ENCODE measurements at places on chromosomes 13 and 19.

DNA sequence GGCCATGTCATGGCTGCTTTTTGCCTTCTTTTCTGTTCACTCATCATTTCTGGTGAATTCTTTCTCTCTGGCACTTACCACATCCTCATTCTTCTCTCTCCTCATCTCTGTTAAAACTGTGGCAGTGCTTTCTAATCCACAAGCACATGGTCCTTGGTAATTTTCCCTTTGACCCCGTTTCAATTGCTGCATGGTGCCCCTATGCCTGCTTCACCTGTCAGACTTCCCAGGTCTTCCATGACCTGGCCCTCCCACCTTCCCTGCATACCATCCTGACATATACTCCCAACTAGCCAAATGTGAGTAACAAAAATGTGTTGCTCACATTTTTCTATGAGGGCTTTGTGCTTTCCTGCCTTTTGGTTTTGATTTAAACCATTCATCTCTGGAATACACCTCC is 286.5 kb downstream of the MTUS2 start:
- DNase-seq: no peak

DNA sequence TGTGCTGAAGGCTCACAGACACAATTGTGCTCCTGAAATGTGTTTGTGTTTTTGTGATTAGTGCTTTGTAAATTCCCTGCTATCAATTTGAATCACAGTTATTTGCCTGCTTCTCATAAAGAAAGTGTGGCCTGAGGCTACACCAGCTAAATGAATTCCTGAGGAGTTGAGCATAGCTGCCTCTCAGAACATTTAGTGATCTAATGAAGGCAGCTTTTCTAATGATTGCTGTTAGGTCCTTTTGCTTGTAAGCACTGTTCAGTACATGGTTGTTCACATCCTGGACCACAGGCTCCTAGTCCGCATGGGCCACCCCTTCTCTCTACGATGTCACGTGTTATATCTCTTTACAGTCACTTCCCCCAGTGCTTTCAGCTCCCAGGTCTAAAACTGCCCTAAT is 238.2 kb downstream of the B3GLCT start:
- DNase-seq: no peak

DNA sequence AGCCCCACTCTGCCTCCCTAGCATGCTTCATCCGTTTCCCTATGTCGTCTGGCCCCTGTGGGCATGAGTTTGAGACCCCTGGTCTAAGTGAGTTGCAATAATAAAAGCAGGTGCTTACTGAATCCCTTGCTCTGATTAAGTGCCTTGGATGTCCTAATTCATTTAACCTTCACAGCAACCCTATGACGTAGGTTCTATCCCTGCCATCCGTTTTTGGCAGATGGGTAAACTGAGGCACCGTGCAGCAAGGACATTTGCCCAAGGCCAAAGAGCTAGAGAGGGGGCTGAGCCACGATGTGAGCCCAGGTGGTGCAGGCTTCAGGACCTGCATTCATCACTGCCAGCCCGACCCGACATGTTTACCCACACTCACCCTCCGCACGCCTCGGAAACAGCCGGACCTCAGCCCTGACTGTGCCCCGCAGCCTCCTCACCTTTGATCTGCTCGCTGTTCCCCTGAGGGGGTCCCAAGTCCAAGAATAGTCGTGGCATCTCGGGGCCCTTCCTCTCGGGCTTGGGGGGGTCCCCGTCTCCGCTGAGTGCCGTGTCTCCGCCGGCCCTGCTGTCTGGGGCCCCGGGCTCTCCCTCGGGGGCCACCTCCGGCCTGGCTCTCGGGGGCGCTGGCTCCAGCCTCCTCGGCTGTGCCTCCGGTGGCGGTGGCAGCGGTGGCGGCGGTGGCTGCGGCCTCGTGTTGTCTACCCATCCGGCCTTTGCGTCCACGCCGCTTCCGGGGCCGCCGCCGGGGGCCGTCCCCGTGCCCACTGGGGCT is 14.5 kb downstream of the LMTK3 start:
- no peak for DNase-seq

- DNase-seq: no peak
Observed at GRCh38 chr13:106129273-106129672, 406.2 kb downstream of the EFNB2 start.

DNA sequence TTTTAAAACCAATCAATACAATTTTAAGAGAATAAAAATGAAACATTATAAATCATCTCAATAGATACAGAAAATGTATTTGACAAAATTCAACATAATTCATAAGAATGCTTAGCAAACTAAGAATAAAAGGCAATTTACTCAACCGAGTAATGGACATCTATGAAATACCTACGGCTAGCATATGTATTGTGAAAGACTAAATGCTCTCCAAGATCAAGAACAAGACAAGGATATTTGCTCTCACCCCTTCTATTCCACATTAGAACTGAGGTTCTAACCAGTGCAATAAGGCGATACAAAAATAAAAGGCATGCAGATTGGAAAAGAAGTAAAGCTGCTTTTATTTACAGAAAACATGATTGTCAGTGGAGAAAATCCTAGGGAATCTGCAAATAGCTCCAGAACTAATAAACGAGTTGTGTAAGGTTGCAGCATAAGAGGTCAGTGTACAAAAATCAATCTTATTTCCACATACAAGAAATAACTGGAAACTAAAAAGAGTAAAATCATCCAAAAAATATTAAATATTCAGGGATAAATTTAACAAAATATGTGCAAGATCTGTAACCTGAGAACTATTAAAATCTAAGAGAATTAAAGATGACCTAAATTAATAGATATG is 16.4 kb downstream of the KATNAL1 start:
- DNase-seq: no peak

DNA sequence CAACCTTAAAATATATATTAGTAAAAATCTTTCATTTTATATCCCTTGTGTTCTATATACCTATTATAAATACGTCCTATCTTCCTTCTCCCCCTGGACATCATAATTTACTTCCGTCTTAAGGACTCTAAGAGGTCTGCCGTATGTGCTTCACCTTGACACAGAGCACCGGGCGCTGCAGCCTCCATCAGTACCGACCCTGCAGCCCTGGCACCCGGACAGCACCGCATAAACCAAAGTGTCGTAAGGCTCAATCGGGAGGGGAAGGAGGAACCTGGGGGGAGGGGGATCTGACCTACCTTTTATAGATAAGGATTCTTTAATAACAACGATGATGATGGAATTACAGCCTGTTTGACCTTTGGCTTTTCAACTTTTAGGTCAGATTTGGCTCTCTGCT is 44.0 kb downstream of the EFNB2 start:
- DNase-seq: no peak

GRCh38 chr13:112732679-112733078 is 42.8 kb downstream of the ATP11A start:
- no peak for DNase-seq

DNA sequence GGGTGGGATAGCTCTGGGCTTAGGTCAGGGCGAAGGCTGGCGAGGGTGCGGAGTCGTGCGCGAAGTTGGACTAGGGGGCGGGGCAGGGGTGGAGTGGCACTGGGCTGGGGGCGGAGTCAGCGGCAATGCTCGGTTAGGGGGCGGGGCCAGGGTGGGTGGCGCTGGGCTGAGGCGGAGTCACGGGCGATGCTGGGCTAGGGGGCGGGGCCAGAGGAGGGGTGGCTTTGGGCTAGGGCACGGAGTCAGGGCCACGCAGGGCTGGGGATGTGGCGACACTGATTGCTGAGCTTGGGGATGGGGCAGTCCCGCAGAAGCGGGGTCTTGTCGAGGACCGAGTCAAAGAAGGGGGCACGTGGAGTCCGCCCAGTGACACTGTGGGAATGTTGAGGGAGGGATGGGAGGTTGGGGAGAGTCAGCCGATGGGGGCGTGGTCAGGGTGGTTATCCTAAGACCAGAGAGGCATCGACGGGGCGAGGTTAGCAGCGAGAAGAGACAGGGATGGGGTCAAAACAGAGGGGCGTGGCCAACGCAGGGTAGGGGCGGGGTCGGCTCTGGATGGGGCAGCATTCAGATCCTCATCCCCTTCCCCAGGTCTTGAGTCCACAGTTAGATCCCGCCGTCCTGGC is 8.7 kb downstream of the HOMER3 start:
- DNase-seq: peak; percentile 80

- DNase-seq: no peak
Observed at GRCh38 chr13:27132538-27132937, 39.1 kb downstream of the USP12 start.

GRCh38 chr13:25203127-25203740 is 31.1 kb upstream of the AMER2 start:
- DNase-seq: no peak

- no peak for DNase-seq
Observed at GRCh38 chr13:39385621-39386231, 217.3 kb downstream of the LHFPL6 start.

GRCh38 chr13:94212196-94212595 is 267.3 kb downstream of the DCT start:
- no peak for DNase-seq

- DNase-seq: no peak
Observed at GRCh38 chr19:38168637-38169036, 55.4 kb downstream of the DPF1 start.

GRCh38 chr19:23817519-23817918 is 58.8 kb upstream of the ZNF681 start:
- DNase-seq: peak; percentile 11

GRCh38 chr19:30074096-30074495 is 132.1 kb downstream of the URI1 start:
- no peak for DNase-seq

DNA sequence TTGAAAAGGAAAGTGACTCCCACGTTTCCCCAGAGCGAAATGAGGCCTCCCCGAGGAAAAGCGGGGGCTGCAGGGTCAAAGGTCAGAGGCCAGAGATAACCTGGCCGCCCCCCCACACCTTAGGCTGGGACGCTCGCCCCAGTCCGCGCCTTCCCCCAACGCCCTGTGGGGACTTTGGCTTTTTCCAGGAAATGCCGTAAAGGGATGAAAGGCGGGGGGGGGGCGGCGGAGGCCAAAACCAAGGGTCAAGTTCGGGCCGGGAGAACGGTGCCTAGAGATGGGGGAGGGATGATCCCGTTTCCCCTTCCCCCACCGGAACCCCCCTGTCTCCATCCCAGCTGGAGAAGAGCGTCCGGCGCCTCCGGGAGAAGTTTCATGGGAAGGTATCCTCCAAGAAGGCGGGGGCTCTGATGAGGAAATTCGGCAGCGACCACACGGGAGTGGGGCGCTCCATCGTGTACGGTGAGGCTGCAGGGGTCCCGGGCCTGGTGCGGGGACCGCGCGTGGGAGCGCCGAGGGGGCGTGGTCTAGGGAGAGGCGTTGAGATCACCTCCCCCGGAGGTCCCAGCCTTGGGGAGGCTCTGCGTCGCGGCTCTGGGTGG is 575 bp downstream of the SHFL start:
- peak; percentile 14 for DNase-seq

GRCh38 chr19:33400856-33401682 is 27.6 kb downstream of the CEBPG start:
- DNase-seq: no peak

DNA sequence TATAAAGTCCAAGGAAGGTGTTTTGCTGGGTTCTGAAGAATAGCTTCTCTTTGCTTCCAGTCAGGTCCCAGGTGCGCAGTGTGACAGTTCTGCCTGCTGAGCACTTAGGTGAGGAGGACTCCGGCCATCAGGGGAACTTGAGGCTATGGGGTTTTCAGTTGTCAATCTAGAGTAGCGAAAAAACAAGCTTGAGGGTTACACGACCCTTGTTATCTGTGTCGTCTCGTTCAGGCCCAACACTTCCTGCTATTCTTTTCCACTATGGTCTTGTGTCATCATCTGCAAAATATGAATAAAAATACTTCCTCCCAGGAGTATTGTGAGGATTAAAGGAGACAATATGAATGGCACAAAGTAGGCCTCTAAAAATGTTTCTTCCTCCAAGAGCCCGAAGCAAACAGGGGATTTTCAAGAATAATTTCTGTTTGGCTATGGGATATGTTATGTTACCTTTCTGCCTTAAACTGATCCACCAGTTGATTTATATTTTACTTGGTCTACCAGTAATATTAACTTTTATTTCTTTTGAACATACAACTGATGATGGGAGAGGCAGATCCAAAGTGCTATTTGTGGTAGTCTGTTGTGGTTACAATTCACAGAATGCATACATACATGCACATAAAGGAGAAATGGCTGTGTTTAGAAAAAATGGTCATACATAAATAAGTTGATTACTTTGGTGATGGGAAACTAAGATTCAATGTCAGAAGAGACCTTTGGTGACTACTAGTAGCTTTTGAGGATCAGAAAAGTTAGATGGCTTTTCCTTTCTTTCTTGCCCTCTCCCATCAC is 40.5 kb upstream of the RCBTB2 start:
- DNase-seq: peak; percentile 63

GRCh38 chr13:102873653-102874052 is 27.8 kb downstream of the ERCC5 start:
- DNase-seq: peak; percentile 22

DNA sequence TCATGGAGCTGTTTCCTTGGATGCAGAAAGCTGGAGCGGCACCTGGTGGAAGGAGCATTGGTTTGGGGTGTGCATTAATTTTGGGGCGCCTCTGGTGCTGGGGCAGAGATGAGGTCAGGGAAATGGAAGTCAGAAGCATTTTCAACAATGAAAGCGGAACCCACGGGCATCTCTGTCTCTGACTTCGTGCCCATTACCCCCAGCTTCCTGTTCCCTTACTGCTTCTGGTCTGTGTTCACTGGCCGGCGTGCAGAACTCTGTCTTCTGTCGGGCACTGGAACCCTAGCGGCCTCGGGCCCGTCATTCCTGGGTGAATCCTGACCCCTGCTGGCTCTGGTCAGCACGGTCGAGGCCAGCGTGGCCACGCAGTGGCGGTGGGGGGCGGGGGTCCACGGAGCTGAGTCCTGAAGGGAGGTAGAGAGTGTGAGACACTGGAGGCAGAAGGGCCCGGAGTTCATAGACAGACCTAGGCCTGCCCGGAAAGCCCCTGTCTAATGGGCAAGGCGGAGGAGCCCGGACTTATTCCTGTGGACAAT is 7.9 kb upstream of the LINGO3 start:
- DNase-seq: peak; percentile 96

- DNase-seq: no peak
Observed at GRCh38 chr13:110407531-110407930, 100.4 kb downstream of the COL4A2 start.

DNA sequence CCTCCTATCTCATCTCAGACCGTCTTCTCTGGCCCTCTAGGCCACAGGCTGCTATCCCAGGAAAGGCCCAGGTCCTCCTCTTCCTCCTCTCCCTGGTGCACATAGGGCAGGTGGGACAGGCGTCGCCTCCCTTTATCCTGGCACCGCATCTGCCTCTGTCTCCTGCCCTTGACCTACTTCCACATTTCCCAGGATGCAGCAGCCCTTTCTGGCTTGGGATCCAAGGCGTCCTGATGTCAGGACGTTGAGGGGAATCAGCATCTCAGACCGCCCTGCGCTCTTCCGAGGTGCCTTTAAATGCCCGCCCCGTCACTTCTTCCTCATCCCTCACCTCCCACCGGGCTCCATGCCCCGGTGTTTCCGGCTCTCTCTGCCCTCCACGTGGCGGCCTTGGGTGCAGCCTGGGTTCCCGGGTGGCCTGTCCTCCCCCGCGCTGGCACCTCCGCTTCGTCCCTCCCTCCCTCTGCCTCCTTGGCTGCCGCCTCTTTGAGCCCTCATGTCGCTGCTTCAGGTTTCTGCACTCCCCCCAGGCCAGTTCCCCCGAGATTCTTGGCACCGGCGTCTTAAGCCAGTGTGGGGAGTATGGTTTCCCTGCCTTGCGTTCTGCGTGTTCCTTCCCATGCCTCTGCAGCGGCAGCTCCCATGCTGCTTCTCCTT is 66.3 kb downstream of the KDM4B start:
- no peak for DNase-seq
